A172 (cell line): ENCODE measurements at places on chromosomes 2 and 18. TPM values are rescaled to one million over a fixed set of nuclear protein-coding genes. Genes with fewer than 3 reads are reported as not detected.

Gene TDRD15
- total RNA-seq, result not detected in 2 replicates

Gene TUBB8B
- total RNA-seq, result not detected in 2 replicates

Gene CCDC150
- total RNA-seq, result 4.4 and 6.9 TPM in 2 replicates

Gene MRPL30
- total RNA-seq, result 53.6 and 67.3 TPM in 2 replicates

Gene ADAM23
- 4.6 and 4.9 TPM in 2 replicates for total RNA-seq

Gene TBR1
- total RNA-seq, result not detected in 2 replicates

GRCh38 chr2:73018188-73018825 is 53.2 kb downstream of the SFXN5 start:
- DNase-seq, result no peak

- no peak for DNase-seq
Observed at GRCh38 chr2:6639929-6640620, 225.6 kb downstream of the CMPK2 start.

GRCh38 chr2:119809339-119810048 is 49.8 kb downstream of the PTPN4 start:
- peak; percentile 27 for DNase-seq

DNA sequence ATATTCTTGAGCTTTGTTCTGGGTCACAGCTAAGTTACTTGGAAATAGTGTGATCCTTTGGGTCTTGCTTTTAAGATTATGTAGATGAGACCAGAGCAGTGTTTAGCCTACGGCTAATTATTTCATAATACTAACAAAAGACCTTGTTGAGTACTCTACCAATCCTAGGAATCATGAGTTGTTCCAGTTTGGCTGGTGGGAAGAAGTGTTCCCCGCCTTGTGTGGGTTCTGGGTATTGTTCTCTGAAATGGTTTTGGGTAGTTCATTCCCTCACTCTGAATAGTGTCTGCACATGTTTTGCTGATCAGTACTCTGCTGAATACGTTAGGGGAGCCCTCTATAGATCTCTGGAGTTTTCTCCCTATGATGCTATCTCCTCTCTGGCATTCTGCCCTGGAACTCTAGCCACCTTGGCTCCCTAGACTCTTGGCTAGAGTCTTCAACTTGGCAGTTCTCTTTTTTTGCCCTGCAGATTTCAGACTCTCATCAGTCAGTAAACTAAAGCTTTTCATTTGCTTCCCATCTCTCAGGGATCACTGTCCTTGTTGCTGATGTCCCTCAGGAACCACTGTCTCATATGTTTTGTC is 48.4 kb downstream of the NEMP2 start:
- no peak for DNase-seq

- no peak for DNase-seq
Observed at GRCh38 chr2:64963719-64964118, 25.5 kb upstream of the SLC1A4 start.

- no peak for DNase-seq
Observed at GRCh38 chr2:147711031-147711430, 133.8 kb upstream of the ACVR2A start.

- peak; percentile 80 for DNase-seq
Observed at GRCh38 chr18:55509631-55510324, 78.2 kb downstream of the TCF4 start.

GRCh38 chr2:95086017-95086416 is 35.6 kb downstream of the MRPS5 start:
- DNase-seq, result no peak

DNA sequence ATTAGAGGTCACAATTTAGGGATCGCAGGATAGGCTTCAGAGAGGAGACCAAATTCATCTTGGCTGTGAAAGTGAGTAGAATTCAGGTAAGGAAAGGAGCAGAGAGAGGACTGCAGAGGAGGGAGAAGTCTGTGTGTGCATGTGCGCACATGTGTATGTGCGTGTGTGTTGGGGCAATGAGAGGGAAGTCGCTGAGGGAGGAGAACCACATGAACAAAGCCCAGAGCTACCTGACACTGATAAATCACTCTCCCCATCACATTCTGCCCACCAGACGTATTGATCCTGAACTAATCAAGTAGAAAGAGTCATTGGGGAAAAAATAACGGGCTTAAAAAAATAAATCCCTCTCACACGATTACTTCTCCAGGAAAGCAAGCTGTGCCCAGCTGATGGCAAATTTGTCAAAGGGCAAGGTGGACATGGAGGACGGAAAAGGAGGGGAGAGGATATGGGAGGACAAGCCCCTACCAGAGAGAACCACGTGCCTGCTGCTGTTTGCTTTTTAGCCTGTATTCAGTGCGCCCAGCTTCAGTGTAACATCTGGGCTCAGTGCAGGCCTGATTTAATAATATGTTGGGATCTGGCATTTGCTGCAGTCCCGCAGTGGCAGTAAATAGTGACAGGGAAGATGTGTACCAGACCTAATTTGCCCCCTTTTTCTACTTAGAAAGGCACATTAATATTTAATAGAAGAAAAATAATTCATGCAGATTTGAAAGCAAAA is 307.5 kb downstream of the C1D start:
- DNase-seq, result no peak

DNA sequence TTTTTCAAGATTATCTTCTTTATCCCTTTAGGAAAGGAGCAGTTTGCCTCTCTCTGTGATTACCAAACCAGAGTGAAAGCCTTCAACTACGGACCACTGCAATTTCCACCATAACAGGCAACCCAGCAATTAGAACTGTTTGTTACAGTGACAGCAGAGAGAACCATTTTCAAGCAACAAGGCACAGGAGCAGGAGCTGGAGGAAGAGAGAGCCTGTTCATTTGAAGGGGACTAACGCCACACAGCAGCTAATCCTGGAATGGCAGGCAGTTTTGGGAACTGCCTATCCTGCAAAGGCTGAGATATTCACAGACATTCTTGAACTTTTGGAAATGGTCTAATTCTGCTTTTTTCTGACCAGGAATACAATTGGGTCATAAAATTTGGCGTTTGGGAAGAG is 1541.9 kb upstream of the PIK3C3 start:
- DNase-seq, result peak; percentile 49

DNA sequence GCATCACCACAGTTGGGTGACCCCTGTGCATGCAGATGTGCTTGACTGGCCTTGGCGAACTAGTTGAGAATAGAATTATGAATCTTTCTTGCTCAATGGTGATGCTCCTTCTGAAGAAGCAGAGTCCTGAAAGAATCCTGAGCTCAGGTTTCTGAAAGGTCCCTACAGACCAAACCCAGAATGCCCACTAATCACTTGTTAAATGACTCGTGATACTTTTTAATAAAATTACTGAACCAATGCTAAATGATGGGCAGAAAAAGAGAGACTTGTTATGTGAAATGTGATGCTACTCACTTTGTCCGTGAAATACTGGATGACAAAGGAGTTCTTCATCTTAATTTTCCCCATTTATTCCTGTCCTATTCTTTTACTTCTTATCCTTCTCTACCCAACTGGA is 263.5 kb upstream of the LRRTM1 start:
- no peak for DNase-seq

- DNase-seq, result no peak
Observed at GRCh38 chr18:36503477-36503876, 206.0 kb downstream of the FHOD3 start.

- DNase-seq, result no peak
Observed at GRCh38 chr18:45295388-45295787, 319.9 kb upstream of the SLC14A2 start.

- DNase-seq, result no peak
Observed at GRCh38 chr2:128686497-128686859, 367.8 kb upstream of the HS6ST1 start.

- DNase-seq, result no peak
Observed at GRCh38 chr2:179939259-179939658, 67.8 kb downstream of the CWC22 start.

DNA sequence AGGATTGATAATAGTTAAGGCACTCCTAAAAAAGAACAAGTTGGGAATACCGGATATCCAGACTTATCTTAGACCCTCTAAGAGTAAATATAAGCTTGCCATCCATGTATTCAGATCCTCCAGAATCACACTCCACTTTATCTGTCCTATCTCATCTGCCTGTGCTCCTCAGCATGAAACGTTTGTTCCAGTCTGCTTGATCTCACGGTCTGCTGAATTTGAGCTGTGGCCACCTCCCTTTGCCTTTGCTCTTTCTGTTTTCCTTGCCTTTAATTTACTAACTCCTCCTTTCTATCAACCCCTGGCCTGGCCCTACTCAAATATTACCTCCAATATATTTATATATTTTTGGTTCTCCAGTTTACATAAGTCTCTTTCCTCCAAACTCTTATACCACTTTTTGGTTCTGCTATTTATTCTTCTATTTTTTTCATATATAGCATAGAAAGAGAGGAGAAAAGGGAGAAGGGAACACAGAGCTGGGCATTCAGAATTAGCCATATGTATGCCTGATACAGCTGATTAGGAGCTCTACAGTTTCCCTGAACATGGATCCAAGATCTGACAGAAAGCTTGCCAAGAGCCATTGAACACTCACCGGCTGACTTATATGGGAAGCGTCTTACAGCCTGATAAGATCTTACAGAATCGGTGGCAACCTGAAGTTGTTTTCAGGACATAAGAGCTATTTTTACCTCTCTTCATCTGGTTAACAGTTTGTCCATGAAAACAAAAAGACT is 21.8 kb upstream of the DNAJC27 start:
- no peak for DNase-seq

GRCh38 chr2:152336854-152337510 is 2.0 kb downstream of the FMNL2 start:
- DNase-seq, result peak; percentile 21
